ENCODE measurements at places on chromosomes 1 and 21.

DNA sequence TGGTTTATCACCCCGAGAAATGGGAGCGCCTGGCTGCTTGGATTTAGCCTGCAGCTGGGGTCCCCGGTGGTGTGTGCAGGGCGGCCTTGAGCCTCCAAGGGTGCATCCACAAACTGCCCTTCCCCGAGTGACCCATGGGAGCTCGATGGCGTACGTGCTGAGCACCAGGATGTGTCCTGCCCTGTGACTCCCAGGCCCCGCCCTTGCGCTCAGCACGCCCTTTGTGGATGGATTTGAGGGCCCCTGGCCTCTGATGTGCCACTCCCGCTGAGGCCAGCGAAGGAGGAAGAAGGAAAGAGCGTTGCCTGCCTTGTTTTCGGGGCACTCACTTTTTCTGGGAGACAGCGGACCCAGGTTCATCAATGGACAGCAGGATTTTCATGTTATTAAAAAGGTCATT lies 1.7 kb upstream of the TFF3 start:
- DNase-seq = no peak

GRCh38 chr1:80910426-80910825 lies 890.3 kb upstream of the ADGRL2 start:
- DNase-seq = no peak

DNA sequence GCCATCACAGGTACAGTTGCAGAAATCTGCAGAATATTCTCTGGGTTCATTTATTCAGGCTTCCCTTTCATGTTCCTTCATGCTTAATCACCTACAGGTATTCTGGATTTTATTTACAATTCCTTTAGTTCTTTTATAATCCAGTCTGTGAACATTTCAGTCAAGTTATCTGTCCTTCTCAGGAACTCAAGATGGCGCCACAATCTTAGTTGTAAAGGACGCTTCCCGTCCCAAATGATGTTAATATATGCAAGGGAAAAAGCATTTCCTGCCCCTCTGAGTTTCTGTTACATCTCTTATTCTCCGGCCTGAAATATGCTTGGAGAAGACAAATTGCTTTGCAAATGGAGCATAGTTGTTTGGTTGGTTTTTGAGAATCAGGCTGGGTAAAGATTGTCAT lies 19.3 kb downstream of the F3 start:
- DNase-seq = peak; percentile 83

DNA sequence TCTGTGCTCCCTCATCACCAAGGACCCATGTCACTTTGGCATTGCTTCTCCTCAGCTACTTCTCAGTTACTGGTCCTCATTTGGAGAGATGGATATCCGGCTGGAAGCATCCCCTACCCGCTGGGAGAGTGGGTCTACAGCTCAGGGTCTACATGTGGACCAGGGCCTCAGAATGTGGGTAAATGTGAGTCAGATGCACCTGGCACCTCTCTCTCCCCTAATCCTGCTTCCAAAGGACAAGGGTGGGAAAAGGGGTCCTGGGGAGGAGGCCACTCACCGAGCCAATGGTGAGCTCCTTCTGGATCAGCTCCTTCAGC lies 908 bp downstream of the S100A6 start:
- no peak for DNase-seq

- peak; percentile 10 for DNase-seq
These were observed 17.3 kb upstream of the RHBDL2 start for GRCh38 chr1:38958967-38959366.

DNA sequence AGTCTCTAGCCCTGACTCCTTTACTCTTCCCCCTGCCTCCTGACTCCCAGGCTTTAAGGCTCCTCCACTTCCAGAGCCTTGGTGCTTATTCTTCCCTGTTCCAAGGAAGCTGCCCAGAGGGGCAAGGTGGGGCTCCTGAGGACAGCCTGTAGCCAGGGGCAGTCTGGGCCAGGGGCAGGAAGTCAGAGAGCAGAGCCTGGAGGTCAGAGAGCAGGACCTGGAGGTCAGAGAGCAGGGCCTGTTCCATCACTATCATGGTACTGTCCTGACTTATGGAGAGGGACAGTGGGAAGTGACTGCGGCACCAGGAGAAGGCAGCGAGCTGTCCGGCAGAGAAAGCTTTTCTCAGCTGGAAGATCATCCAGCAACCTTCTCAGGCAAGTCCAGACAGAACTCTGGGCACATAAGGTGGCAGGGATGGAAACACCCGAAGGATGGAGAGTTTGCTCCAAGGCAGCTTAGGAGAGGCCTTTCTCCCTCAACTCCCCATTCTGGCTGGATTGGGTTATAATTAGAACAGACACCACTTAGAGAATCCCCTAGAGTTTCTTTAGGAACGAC lies 25.0 kb downstream of the PLXNA2 start:
- no peak for DNase-seq

GRCh38 chr21:14482165-14482564 lies 64.0 kb downstream of the SAMSN1 start:
- no peak for DNase-seq

DNA sequence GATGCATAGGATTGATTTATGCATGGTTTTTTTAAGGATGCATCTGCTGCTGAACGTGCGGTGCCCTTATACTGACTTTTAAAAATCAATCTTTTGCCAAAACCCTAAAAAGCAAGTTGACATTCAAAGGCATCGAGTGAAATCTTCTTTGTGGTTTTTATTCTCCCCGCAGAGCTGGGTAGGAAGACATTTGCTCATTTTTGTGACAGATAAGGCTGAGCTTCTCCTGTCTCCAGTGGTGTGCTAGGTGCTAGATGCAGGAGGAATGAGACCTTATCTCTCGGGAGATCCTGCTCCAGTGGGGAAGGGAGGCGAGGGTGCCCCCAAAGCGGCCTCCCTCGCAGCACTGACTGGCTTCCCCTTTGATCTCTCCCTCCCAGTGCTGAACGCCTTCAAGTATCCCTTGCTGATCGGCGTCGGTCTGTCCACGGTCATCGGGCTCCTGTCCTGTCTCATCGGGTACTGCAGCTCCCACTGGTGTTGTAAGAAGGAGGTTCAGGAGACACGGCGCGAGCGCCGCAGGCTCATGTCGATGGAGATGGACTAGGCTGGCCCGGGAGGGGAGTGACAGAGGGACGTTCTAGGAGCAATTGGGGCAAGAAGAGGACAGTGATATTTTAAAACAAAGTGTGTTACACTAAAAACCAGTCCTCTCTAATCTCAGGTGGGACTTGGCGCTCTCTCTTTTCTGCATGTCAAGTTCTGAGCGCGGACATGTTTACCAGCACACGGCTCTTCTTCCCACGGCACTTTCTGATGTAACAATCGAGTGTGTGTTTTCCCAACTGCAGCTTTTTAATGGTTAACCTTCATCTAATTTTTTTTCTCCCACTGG lies 14.9 kb upstream of the CD101 start:
- no peak for DNase-seq

- peak; percentile 81 for DNase-seq
These were observed at the start of gene ACOT11 for GRCh38 chr1:54547601-54548388. ACOT11 (plus strand) TSS chr1:54548228; CDS start chr1:54548310, 82 bp downstream.

GRCh38 chr1:182236651-182237077 lies 154.9 kb downstream of the GLUL start:
- no peak for DNase-seq
